NCI-H1930 (cell line): ENCODE measurements at places on chromosomes 1 and 21.

DNA sequence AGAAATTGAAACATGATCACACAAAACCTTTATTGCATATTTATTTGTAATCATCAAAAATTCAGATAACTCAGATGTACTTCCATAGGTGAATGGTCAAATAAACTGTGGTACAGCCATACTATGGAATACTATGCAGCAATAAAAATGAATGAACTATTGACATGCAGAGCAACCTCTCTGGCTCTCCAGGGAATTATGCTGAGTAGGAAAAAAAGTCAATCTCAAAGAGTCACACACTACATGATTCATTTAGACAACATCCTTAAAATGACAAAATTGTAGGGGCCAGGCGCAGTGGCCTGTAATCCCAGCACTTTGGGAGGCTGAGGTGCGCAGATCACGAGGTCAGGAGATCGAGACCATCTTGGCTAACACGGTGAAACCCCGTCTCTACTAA lies 104.0 kb downstream of the TPR start:
- DNase-seq: no peak

DNA sequence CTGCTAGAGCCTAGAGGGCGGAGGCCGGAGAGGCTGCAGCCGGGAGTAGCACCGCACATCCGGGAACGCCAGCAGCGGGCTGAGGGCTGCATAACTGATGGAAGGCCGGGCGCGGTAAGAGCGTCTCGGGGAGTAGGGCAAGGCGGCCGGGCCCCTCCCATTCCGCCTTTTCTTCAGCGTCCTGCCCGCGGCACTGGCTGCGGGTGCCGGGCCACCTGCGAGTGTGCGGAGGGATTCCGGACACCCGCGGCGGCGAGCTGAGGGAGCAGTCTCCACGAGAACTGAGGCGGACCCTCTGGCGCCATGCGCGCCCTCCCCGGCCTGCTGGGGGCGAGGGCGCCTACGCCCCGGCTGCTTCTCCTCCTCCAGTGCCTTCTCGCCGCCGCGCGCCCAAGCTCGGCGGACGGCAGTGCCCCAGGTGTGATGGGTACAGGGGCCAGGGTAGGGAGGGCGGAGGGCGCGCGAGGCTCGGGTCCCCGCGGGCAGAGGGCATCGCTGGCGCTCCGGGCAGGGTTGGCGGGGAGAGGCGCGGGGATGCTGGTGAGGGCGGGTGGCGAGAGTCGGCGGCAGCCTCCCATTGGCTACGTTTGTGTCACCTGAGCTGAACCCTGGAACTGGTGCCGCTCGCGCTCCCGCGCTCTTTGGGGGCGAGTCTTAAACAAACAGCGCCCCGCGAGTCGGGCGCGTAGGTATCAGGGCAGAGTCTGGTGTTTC lies 334.4 kb downstream of the SRGAP2C start:
- peak; percentile 67 for DNase-seq

- no peak for DNase-seq
These were observed 78.2 kb upstream of the PGBD5 start for GRCh38 chr1:230504310-230504709.

DNA sequence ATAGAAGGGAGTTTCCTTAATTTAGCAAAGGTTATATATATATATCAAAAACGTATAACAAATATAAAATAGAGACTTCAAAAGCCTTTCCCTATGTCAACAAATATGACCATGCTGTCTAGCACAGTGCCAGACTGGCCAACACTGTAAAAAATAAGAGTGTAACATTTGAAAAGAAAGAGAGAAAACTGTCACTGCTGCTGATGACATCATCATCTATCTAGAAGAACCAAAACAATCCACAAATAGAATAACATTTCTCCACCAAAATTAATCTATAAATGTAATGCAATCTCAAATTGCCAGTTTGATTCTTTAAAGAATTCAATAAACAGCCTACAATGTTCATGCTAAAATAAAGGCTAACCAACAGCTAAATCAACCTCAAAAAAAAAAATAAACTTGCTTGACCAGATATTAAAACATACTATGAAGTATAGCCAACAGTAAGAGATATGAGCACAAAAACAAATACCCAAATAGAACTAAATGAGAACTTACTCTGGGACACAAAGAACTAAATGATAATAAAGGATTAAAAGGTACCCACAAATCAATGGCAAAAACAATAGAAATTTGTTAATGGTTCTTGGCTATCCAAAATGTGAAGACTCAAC lies 50.2 kb downstream of the ENAH start:
- no peak for DNase-seq

- no peak for DNase-seq
These were observed 74.2 kb downstream of the SIM2 start for GRCh38 chr21:36773117-36773516.

GRCh38 chr1:31781138-31781755 lies 17.1 kb upstream of the ADGRB2 start:
- DNase-seq: no peak

DNA sequence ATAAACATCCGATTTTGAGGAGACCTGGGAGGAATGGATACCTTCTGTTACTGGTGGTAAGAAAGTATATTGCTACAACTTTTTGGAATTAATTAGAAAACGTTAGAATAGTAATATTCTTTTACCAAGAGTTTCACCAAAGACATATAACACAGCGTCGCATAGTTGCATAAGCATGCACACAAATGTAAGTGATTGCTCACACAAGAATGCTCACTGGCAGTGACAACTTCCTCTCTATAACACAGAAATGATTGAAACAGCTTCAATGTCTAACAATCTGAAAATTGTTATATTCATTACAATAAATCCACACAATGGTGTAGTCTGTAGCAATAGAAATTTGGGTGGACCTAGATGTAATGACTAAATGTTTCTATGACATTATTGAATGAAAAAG lies 998.6 kb downstream of the TTLL7 start:
- no peak for DNase-seq

- no peak for DNase-seq
These were observed 8.7 kb upstream of the TNFRSF14 start for GRCh38 chr1:2547210-2548067.

GRCh38 chr1:17742583-17742982 lies 12.6 kb upstream of the ACTL8 start:
- no peak for DNase-seq

- no peak for DNase-seq
These were observed 45.2 kb downstream of the RPS6KA1 start for GRCh38 chr1:26574719-26575251.

GRCh38 chr1:188249811-188250210 lies 1421.1 kb downstream of the PLA2G4A start:
- no peak for DNase-seq

GRCh38 chr1:86778569-86779239 lies 74.3 kb downstream of the SH3GLB1 start:
- DNase-seq: no peak

DNA sequence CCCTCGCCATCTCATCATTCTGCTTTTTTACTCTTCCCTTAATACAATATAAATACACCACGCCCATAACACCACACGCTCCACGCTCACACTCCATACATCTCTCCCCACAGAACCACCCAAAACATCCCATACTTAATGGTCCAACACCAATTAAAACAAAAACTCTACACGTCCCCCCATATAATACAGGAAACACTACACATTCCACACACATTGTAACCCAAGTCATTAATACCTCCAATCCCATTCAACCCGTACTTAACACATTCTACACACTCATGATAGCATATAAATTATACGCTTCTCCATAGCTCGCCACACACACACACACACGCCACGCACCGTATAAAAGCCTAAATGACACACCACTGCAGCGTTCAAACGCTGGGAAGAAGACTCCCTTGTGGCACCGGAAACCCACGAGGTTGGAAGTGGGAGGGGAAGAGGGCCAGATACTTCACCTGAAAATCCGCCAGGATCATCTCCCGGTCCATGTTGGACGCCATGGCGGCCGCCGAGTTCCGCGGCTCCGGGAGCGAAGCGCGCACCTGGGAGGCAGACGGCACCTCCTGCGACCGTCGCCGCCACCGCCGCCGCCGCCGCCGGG lies 659 bp downstream of the FAF1 start:
- DNase-seq: no peak

- no peak for DNase-seq
These were observed 49.8 kb upstream of the GNG12 start for GRCh38 chr1:67883069-67883468.

DNA sequence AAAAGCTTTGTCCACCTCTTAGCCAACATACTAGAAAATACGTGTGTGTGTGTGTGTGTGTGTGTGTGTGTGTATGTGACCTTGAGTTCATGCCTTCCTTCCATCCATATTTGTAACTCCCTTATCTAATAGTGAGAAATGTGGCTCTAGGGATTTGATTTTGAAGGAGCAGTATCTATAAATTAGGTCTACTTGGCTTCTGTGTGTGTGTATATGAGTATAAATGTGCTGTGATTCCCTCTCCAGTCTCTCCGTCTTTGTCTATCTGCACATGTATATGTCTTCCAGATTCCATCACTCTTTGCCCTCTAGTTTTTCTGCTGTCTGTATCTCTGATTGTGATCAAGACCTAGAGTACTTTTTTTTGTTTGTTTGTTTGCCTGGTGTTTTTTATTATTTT lies 11.9 kb upstream of the NBL1 start:
- no peak for DNase-seq

DNA sequence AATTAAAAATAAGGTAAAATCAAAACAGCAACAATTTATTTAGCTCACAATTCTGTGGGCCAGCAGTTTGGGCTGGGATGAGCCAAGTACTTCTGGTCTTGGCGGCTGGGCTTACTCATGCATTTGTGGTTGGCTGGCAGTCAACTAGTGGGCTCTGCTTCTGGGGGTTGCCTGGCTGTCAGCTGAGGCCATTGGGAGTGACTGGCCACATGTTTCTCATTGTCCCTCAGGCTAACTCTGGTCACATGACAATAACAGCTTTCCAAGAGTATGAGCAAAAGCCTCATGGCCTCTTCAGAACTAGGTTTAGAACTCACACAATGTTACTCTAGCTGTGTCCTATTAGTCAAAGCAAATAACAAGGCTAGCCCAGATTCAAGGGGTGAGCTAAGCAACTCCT lies 15.6 kb upstream of the CHIA start:
- no peak for DNase-seq

DNA sequence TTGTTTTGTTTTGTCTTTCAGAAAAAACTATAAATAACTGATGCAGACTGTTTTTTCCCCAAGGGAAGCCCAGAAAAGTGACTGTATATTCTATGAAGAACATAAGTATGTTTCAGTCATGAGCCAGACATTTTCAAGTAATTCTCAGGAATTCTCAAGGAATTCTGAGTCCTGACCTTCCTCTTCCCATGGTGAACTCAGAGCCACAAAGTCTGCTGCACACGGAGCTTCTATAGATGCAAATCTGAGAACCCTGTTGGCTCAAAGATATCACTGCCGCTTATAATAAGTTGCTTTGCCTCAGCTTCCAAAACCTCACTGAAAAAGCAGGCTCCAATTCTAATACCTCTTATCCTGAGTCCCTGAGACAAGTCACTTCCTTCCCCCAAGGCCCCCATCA lies 418.5 kb upstream of the RUNX1 start:
- DNase-seq: no peak

DNA sequence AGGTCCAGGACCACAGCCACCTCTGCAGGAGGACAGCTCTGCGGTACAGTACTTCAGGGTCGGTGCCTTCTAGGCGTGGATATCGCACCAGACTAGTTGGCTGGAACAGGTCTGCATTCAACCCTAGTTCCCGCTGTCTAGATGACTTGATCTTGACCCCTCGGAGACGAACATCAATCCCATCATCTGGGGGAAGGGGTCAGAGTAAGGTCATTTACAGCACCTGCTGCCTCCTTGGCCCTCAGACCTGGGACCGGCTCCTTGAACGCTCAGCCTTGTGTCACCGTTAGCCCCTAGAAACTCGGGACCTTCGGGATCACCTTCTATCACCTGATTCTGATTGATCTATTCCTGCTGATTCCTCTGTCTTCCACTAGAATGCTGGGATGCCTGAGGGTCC lies 2.6 kb downstream of the HECTD3 start:
- DNase-seq: no peak

- DNase-seq: no peak
These were observed 974 bp upstream of the FNBP1L start for GRCh38 chr1:93446837-93447451.

DNA sequence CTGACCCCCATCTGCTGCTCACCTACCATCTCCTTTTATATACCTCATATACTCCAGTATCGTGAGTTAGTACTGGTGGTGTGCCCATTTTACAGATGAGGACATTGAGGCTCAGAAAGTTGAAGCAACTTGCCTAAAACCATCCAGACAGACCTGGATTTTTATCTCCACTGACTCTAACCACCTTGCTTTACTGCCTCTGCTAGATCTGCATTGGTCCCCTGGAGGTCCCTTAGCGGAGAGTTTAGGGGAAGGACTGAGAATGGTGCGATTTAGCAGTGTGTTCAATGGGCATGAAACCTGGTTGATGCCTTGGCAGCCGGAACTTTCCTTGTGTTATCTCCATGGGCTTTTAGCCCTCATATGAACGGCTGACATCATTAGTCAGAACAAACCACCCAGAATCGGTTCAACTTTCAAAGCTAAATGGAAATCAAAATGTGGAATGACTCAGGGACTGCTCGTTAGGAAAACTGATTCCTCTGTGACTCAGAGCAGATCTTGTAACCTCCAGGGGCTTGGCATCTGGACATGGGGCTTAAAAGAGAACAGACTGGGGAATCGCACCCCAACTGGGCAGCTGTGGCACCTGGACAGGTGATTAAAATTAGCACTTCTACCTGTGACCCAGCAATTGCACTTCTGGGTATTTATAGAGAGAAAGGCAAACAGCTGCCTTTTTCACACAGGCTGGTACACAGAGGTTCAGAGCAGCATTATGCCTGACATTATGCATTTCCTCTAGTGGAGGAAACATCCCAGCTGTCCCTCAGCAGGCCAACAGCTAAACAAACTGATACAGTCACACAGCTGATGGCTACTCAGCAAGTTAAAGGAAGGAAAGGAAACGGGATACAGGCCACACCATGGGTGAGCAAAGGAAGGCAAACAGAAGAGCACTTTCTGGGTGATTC lies 25.3 kb downstream of the TMEM51 start:
- DNase-seq: no peak

DNA sequence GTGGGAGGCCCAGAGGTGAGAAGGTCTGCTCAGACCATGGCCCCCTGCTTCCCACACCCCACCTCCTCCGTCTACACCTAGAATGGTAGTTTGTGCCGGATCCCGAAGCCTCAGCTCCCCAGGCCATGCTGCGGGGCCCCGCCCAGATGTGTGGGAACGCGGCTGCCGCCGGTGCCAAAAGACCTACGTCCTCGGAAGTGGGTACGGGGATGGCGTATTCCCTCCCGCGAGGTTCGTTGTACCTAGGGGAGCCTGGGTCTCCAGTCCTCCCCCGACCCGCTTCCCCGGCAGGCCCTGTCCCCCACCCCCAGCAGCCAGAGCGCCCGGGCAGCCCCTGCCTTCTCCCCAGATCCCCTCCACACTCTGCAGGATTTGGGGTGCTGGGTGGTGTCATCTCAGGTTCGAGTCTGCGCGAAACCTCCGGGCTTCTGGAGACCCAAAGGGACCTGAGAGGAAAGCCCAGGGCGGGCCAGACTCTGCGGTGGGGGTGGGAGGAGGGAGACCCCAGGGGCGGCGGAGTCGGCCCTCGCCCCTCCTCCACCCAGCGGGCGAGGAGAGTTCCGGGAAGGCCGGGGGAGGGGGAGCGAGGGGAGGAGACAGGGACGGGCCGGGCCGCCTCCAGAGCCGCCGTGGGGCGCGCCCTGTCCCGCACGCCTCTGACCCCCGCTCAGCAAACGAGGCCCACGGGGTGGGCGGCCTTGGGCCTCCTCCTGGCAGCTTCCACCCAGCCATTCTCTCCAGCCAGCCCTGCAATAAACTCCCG lies 6.2 kb upstream of the PRDM16 start:
- DNase-seq: no peak
